ENCODE measurements at places on chromosomes 2 and 18.
A peak's percentile ranks its signal among the peaks of the same experiment; 100 is the strongest.

DNA sequence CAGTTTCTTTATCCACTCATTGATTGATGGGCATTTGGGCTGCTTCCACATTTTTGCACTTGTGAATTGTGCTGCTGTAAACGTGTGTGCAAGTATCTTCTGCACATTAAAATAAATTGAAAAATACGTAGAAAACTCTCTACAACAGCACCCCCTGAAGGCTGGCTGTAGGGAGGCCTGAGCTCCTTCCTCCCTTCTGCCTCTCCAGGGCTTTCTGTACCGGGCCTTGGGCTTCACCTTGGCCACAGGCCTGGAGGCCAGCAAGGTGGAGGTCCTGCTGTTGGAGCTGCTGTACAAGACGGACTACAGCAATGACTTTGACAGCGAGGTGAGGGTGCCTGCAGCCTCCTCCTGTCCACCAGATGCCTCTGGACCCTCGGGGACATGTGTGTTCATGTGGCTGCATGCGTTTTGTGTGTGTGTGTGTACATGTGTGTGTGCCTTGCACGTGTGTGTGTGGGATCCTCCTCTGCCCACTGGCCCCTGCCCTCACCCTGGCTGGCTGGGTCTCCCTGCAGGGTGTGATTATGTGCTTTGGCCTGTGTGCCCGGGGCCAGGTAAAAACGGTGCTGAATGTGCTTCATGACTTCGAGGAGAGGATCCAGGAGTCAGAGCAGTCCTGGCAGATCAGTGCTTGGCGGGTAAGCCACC lies 29.2 kb downstream of the MROH2A start:
- DNase-seq, result no peak

DNA sequence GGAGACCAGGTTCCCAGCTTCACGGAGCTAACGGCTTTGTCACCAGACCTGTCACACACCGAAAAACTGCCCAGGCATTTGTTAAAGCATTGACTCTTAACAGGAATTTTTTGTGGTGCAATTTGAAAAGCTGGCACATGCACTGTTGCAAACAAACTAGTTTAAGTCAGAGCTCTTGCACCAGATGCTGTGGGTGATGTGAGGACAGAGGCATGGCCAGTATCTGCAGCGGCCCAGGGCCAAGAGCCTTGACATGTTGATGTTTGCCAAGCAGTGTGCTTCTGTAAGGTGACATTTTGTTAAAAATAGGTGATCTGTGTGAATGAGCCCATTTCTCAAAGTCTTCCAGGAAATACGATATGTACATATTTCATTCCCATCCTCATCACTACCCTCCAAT lies 142.5 kb downstream of the MTCL1 start:
- no peak for DNase-seq

DNA sequence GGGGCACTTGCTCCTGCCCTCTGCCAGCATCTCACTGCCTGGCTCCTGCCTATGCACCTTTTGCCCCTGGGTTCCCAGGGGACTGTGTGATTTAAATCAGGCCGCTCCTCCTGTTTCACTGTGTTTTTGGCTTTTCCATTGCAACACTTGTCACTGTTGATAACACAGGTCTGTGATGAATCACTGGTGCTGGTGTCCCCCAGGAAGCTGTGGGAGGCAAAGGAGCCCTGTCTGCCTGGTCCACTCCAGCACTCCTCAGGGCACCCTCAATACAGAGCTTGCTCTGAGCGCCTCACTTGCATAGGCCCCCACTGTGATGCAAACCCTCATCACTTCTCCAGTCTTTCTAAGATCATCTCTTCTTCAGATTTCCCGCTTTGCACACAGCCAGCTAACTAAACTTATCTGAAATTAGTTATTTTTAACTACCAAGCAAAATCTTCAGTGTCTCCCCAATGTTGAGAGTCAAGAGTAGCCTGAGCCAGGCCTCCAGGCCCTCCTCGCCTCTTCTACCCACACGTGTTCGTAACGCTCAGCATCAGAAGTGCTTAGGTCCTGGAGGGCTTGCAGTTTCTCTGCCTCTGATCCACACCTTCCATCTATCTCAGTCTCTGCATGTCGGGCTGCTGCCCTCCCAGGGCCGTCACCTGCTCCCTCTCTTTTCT lies 2.8 kb downstream of the TMEM18 start:
- DNase-seq, result no peak

DNA sequence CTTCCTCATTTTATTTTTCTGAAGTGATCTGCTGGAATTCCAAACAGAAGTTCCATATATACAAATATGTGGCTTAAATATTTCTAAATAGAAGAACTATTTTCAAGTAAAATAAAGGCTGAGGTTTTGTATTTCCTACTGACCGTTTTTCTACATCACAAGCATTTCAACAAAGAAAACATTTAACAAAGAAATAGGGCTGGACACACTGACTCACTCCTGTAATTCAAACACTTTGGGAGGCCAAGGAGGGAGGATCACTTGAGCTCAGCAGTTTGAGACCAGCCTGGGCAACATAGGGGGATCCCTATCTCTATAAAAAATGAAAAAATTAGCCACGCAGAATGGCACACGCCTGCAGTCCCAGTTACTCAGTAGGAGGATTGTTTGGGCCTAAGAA lies 44.6 kb downstream of the TANK start:
- DNase-seq, result peak; percentile 7

GRCh38 chr2:57720728-57721627 lies 325.6 kb upstream of the VRK2 start:
- peak; percentile 64 for DNase-seq

DNA sequence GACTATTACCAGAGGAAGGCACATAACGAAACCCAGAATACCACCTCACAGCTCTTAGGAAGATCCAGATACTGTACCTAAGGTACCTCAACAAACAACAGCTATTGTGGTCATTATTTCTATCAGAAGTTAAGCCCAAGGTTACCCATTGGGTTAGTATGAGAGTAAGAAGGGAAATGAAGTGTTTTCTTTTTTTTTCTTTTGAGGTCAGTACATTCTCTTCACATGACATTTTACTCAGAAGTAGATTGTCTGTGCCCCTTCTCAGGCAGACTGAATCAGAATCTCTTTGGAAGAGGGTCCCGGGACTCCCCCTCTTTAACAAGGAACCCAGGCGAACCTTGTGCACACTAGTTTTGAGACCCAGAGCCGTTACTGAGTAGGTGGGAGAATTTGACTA lies 233.7 kb upstream of the CXCR4 start:
- no peak for DNase-seq

- no peak for DNase-seq
These were observed 76.0 kb downstream of the GFPT1 start for GRCh38 chr2:69311024-69311416.
